Effector CD4-positive, alpha-beta T cell (primary cell): ENCODE measurements at places on chromosomes 16 and 17.

GRCh38 chr16:56195151-56195550 is 3.9 kb downstream of the GNAO1 start:
- no peak for DNase-seq

- DNase-seq = no peak
Observed at GRCh38 chr17:66549731-66550207, 247.4 kb downstream of the PRKCA start.

GRCh38 chr17:69724238-69724637 is 309.7 kb downstream of the MAP2K6 start:
- no peak for DNase-seq

- DNase-seq = no peak
Observed at GRCh38 chr17:77223642-77224420, 83.1 kb downstream of the SEC14L1 start.

DNA sequence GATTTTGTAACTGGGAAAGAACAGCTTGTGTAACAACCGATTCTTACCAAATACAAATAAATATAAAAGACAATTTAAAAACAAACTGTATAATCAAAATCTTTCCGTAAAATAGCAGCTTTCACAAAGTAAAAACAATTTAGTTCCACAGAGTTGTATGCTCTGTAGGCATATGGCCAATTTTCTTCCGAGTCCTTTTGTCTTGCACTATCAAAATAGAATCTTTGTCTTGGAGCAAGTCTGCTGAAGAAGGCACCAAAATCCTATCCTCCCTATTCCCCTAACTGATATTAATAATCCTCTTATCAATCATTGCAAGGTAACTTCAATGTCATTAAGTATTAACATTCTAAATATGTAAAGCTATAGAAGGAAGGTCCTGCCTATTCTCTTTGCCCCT is 7.6 kb downstream of the THUMPD1 start:
- DNase-seq = no peak
